ENCODE measurements at places on chromosomes 1 and 21.

DNA sequence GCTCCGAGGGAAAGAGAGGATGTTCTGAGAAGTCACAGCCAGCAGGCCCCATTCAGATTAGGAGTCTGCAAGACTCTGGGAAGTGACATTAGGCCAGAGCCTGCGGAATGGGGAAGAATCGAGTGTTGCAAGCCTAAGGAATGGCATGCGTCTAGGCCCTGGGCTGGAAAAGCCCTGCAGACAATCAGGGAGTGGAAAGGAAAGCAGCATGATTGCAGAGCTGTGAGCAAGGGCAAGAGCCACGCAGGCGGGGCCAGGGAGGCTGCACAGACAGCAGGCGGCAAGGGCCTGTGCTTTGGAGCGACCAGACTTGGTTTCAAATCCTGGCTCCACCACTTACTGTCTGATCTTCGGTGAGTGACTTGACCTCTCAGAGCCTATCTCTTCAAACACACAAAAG lies 118.2 kb downstream of the RRAGC start:
- no peak for DNase-seq

DNA sequence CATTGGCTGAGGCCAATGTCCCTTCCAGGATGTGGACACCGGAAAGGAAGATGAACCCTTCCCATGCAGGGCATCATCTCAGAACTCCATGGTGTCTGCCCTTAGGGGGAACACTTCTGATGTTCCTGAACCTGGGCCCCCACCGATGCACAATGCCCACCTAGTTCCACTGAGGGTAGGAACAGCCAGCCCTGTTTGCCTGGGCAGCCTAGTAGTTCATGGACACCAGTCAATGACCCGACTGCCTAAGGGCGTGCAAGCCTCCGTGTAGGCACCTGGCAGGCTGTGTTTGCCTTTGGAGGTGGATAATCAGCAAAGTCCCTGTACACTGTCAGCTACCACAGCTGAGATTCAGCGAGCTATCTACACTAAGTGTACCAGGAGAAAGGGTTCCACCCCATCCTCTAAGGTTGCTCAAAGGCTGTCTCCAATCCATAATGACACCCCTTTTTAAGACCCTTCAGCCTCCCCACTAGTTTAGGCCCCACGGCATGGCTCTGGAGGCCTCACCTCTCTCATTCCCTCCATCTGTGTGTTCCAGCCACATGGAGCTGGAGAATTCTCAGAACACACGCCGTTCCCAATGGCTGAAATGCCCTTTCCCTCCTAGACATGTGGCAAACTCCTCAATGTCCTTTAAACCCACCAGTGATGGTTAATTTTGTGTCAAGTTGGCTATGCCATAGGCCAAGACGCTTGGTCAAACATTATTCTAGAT lies 124.8 kb upstream of the EDN2 start:
- DNase-seq = no peak

DNA sequence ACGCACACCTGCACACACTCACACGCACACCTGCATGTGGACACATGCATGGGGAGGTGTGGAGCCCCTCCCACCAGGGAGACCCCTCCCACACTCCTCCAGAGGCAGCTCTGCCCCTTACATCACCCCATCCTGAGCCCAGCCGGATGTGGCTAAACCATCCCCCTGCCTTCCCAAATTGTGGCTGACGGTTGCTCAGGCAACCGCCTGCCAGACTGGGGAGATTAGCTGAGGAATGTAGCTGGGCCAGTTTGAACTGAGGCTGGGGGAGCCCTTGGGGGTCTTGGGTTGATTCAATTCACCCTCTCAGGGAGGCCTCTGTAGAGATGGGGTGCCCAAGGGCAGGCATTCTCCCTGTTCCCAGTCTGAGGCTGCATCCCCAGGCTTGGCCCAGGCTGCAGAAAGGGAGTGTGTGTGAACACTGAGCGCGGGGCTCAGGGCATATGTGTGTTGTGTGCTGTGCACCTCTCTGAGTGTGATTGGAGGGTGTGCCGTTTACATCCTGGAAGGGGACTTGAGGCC lies 12.9 kb downstream of the PTPRU start:
- no peak for DNase-seq

DNA sequence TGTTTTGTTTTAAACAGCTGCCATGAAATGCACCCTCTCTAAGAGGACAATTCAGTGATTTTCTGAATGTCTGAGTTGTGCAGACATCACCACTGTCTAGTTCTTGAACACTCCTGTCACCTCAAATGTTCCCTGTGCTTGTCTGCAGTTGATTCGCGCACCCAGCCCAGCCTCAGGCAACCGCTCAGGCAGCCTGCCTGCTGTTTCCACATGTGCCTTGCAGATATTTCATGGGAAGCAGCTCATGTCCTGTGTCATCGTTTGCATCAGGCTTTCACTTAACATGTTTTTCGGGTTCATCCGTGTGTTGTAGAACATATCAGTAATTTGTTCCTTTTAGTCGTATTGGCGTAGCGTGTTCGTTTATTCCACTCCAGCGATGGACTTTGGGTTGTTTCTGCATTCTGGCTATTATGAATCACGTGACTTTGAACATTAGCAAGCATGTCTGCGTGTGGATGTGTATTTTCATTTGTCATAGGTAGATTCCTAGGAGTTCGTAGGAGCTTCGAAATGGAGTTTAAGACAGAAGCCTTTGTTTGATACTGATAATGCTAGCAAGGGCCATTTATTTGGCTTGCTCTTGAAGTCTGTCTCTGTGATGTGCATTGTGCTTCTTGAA lies 12.1 kb downstream of the ADARB1 start:
- no peak for DNase-seq

GRCh38 chr1:230334447-230334837 lies 91.7 kb downstream of the PGBD5 start:
- no peak for DNase-seq

DNA sequence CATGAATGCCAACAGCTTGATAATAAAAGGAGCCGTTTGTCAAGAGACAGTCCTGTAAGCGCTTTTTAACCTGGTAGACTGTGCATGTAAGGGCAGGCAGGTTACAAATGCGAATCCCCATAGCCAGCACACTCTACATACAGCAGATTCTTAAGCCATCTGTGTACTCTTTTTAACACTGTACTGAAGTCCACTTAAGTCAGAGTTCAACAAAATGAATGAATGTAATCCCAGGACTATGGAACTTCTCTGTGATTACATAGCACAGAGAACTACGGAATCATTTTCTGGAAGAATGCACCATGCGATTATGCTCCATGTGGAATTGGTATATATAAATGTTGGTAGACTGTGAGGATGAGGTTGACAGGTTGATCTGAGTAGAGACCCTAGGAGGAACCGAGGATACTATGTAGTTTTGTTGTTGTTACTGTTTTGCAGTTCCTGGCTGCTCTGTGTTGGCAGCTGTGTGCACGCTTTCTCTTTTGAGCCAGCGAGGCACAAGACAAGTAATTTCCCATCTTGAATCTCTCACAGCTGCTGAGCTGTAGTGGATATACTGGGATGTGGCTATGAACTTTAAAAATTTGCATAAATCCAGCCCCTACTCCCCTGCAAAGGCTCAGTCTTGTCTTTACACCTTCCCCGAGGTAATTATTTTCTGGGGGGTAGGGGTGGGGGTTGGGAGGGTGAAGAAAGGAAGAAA lies 21.9 kb downstream of the LRRC8D start:
- DNase-seq = no peak

GRCh38 chr1:74963120-74963519 lies 171.1 kb upstream of the LHX8 start:
- DNase-seq = no peak

GRCh38 chr1:76871355-76871974 lies 4.2 kb downstream of the ST6GALNAC5 start:
- no peak for DNase-seq

GRCh38 chr1:6491081-6491449 lies 402 bp downstream of the PLEKHG5 start:
- no peak for DNase-seq

- no peak for DNase-seq
Measured at GRCh38 chr1:2650967-2651645, 18.3 kb upstream of the MMEL1 start.

Data from amniotic stem cell (primary cell).